ENCODE measurements at places on chromosomes 1 and 21.
A peak's percentile ranks its signal among the peaks of the same experiment; 100 is the strongest.

GRCh38 chr1:213623064-213623581 is 364.6 kb upstream of the PROX1 start:
- DNase-seq, result no peak

- DNase-seq, result no peak
Measured at GRCh38 chr1:100582943-100583342, 45.0 kb downstream of the GPR88 start.

DNA sequence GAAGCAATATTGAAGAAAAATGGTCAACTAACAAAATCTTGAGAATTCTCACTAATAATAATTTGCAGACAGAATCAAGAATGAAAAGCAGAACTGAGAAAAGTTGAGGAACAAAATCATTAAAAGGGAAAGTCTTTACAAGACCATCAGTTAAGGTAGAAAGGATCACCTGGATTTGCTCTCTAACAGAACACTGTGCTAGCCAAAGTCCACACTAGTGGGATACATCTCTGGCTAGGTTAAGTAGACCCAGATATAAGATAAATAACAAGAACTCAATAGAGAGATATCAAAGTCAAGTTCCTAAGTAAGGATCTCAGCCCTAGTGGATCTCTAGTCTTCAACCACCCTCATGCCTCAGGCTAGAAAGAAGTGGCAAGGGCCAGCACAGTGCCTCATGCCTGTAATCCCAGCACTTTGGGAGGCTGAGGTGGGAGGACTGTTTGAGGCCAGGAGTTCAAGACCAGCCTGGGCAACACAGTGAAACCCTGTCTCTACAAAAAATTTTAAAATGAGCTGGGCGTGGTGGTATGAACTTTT is 19.6 kb downstream of the IPP start:
- no peak for DNase-seq

DNA sequence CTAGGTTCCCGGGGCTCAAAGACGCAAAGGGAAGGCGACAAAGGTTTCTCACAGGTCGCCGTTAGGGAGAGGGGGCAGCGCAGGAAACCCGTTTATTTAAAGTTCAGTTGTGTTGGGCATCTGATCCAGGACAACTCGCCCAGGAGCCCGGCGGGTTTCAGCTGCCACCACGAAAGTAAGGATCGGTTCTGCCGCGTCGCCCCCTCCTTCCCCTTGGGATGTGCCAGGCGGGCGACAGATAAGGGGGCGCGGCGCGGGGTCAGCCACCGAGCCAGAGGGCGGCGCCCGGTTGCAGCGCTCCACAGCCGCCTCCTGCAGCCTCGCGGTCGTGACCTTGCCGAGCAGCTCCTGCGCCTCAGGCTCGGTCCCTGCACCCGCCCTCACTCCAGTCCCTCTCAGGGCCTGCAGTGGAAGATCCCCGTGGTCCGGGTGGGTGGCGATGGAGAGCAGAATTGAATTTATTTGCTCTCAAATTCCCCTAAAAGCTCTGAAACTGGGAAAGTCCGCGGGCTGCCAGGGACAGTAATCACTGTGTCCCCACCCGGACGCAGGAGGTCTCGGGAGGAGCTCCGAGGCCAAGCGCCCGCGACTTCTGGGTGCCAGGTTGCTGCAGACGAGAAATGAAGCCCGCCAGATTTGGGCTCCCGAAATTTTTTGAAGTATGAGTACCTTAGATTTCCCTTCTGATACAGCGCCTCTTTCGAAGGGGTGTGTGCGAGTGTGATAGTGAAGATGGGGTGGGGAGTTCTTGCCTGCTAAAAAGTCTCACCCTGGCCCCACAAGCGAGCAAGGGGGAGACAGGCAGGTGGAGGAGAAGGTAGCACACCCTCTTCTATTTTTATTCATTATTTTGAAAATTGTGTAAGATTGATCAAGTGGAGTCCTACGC is 28.4 kb upstream of the NFIA start:
- DNase-seq, result no peak

GRCh38 chr21:34790341-34790740 is 121.5 kb downstream of the CLIC6 start:
- no peak for DNase-seq

DNA sequence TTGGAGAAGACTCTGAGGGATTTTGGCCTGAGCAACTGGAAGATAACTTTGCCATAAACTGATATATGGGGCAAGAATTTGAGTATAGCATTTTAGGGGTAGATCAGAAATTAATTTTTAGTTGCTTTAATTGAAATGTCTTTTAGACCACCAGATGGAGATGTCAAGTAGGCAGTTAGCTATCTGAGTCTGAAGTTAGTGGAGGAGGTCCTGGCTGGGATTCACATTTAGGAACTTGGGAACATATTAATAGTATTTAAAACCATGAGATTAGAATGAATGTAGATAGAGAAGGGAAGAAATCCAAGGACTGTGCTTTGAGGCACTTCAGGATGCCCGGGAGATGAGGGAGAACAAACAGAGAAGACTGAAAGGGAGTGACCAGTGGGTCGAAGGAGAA is 32.6 kb downstream of the SLC44A3 start:
- DNase-seq, result no peak

DNA sequence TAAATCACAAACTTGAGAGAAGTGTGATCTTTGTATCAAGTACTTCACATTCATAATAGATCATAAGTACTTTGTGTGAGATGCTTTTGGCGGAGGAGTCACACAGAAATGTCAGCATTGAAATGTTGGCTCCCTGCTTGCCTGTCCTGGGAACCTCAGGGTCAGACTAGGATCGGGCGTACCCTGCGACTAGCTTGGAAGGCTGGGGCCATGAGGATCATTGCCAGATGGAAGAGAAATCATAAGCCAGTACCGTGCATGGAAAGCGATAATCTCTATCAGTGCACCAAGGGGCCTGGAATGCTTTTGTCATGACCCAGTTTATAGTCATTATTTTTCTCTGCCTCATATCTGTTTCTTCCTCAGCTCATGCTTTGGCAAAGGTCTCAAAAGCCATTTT is 35.5 kb downstream of the MTR start:
- no peak for DNase-seq

DNA sequence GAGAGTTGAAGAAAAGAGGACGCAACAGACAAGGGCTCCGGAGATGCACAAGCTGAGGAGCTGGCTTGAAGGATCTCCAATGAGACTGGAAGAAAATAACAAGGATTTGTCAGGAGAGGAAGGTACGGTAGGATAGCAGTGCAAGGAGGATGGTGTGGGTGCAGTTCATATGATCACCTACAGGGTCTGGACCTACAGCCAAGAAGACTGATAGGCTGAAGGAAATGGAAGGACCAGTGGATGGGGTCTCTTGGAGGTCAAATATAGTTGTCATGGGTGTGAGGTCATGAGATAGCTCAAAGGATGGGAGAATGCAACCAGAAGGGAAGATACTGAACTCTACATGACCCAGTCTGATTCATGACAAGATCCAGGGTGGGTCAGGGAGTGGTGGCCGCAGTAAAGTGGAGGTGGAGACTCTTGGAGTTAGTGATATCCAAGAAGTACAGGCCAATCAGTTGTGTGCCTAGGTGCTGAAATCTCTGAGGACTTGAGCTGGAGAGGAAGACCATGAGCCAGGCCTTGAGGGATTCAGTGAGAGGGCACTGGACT is 15.3 kb upstream of the KANK4 start:
- DNase-seq, result no peak

DNA sequence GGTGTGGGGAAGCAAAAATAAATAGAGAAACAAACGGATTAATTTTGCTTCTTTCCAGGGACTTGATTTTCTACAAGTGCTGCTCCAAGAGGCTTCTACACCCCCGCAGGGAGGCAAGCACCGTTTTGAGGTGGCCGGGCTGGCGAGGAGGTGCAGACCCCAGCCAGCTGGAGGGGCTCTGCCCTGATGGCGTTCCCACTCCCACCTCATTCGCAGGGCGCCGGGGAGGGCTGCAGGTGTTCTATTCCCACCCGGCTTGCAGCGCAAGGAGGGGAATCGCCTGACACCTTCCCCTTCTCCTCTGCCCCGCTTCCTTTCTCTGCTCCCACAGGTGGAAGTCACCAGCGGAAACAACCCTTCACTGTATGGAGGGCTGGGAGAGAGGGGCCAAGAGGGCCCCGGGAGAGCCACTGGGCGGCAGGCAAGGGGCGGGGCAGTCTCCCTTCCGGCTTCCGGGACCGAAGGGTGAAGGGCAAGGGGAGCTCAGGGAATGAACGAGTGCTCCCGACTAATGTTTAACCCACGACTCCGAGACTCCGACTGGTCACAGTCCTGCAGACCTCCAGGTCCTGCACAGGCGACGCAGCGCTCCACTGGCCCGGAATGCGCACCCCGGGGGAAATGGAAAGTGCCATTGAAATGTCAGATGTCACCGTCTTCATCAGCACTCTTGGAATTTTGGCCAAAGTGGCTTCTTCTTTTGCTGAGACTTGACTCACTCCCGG is 29.1 kb downstream of the TEX35 start:
- peak; percentile 21 for DNase-seq

DNA sequence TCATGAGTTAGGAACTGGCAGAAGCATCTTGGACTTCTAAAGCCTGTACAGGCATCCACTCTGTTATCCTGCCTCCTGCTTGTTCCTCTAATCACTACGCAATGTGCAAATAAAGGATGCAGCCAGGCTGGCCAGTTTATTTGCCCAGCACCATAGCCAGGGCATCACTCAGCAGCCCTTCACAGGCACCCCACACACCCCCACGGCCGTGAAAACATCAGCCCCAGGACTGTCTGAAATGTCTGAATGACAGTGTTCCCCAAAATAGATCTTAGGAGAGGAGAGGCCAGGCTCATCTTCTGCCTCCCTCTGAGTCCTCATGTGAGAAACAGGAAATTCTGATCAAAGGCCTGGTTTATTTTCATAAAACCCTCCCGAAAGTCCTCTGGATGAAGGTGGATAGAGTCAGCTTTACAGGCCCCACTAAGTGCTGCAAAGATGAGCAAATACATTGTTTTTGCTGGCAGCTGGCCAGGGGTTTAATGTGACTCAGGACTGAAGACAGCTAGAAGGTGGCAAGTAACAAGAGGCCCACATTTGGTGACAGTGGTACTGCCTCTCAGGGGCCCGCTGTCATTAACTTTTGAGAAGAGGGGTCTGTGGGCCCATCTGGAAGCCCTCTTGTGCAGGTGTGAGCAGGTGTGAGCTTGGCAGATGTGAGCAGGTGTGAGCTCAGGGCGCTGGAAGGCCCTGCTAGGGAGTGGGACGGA is 32.9 kb downstream of the GRHL3 start:
- DNase-seq, result peak; percentile 11

- no peak for DNase-seq
Measured at GRCh38 chr1:174166530-174167264, 7.4 kb downstream of the RABGAP1L start.

DNA sequence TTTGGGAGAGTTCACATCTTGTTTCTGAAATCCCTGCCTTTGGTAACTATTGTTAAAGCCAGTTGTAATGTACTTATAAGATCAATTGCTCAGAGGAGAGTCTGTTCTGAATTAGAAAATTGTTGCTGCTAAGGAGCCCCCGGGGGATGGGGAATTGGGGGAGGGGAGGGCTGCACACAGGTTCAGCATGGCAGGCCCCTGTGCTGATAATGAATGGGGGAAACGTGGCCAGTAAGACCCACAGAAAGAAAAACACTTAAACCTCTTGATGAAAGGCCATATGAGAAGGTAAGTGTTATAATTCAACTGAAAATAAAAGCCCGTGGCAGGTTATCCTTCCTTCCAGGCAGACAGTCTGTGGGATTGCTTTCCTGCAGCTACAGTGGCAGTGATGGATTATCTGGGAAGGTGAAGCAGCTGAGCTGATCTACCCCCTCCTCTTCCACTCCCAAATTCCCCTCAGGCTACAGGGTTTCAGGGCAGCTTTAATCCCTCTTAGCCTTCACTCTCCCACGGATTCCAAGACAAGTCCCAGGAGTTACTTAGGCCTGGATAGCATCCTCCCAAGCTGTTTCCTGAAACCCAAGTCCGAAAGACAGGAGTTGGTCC is 398.8 kb downstream of the TBX15 start:
- DNase-seq, result no peak

DNA sequence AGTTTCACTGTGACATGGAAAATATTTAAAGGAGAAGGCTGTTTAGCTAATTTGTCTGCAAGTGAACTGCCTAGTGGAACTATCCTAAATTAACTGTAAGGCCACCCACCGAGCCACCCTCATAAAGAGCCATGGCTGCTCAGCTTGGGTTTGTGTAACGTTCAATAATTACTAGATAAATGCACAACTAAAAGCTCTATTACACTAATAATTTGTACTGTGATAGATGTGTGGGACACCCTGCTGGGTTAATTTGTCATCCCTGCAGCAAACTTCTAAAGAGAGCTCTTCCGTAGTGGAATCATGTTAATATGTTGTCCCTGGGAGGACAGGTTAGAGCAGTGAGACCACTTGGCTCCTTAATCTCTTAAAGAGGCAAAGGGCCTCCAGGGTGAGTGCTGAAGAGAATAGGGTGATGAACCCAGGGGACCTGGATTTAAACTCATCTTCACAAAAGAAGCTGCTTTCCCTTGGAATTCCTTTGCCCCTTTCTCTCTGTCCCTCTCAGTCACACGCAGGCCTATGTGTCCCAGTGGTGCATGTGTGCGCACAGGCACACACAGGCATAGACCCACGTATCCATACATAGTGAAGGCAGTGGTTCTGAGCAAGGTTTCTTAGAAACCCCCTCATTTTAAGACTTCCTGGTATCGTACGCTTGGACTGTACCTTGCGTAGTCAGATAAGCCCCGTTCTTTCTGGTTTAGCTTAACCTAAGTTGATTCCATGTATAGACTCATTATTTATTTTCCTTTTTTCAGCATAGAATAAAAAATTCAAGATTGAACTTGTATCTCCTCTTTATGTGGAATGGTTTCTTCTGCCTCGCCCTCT is 310.3 kb downstream of the NFIA start:
- no peak for DNase-seq

GRCh38 chr1:230400007-230400344 is 26.2 kb downstream of the PGBD5 start:
- no peak for DNase-seq

DNA sequence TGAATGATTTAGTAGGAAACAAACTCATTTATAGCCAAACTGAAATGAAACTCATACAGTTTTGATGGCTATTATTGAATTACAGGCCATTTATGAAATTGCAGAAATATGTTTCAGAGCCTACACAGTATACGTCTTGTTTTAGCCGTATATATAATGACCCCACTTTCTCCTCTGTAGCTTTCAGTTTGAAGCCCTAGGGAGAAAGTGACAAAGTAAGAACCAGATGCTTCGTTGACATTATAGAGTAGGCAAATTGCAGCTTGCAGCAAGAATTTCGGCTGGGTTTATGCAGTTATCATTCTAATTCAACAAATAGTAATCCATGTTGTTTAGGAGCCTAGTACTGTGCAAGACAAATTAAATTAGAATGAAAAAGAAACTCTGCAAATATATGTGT is 836.3 kb upstream of the ADGRL4 start:
- DNase-seq, result no peak

- no peak for DNase-seq
Measured at GRCh38 chr1:185819798-185820197, 85.6 kb downstream of the HMCN1 start.

GRCh38 chr1:240351690-240352089 is 260.0 kb downstream of the FMN2 start:
- no peak for DNase-seq

DNA sequence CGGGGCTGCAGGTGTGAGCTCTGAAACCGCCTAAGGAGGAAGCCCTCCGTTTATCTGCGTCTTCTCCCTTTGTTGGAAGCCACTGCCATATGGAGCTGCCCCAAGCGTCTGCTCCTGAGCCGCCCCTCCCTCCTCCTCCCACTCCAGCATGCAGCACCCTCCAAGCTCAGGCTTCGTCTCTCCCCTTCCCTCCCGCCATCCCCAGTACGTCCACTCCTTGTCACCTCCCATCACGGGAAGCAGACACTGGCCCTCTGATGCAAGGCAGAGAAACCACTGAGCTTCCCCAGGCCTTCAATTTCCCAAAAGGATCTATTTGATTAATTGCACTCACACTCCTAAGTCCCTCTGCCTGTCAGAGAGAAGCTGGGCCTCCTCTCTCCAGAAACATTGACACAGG is 52.5 kb downstream of the NFASC start:
- DNase-seq, result no peak

GRCh38 chr1:8939000-8939265 is 6.7 kb upstream of the CA6 start:
- DNase-seq, result no peak
